ENCODE measurements at places on chromosomes 11 and 22.

- DNase-seq, result no peak
Observed at GRCh38 chr11:78840200-78840599, 265.5 kb upstream of the NARS2 start.

- DNase-seq, result no peak
Observed at GRCh38 chr22:47203554-47203991, 441.1 kb downstream of the TBC1D22A start.

DNA sequence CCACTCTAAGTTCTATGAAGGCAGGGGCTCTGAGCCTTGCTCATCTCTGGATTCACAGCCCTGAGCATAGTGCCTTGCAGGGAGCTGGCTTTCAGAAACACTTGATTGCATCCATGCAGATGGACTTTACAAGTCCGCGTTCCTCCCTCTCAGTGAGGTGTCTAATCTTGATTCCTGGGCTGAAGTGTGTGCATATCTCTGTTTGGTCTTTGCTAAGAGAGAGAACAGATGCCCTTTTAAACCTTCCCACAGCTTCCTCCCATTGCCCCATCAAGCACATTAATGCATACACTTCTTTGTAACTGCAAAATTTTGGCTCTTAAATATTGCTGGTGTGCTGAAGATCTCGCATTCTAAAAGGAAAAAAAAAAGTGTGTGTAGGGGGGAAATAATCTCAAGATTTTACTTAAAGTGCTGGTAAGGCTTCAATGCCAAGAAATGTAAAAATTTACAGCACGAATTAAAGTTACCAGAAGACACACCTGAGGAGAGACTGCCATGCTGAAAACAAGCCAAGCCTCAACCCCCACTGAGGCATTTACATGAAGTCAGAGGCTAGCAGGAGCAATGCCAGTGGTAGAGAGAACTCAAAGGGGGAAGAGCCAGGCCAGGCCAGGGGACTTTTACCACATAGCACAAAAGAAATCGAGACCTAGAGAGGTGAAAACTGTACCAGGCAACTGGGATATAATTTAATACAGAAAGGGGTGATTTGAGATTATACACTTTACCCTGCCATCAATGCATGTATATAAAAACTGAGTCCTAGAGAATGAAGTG lies 492.1 kb downstream of the SOX6 start:
- no peak for DNase-seq

GRCh38 chr11:86161336-86161735 lies 83.2 kb upstream of the EED start:
- DNase-seq, result no peak

GRCh38 chr11:114133548-114134329 lies 74.2 kb downstream of the ZBTB16 start:
- DNase-seq, result no peak

- DNase-seq, result peak; percentile 87
Observed at GRCh38 chr11:10314199-10315072, 9.6 kb downstream of the ADM start.

- no peak for DNase-seq
Observed at GRCh38 chr22:39349506-39349966, 255 bp upstream of the SYNGR1 start.

DNA sequence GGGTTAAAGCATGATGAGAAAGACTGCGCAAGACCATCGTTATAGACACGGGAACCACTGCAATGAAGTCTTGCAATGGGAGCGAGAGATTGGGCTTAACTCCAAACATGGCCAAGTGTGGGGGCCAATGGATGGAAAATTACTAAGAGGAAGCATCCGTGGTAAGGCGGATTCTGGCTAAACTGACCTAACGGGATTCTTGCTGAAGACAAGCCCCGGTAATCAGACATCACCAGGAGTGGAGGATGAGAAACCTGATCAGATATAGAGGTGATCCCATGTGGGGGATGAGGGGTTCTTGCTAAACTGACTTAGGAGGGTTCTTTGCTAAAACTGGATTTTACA lies 5.8 kb upstream of the SYNGR1 start:
- DNase-seq, result no peak
